Hematopoietic multipotent progenitor cell treated with erythropoietin and hydrocortisone succinate and interleukin-3 and kit ligand, for 8 days (in vitro differentiated cells): ENCODE measurements at places on chromosomes 5 and 9.

- no peak for DNase-seq
Observed at GRCh38 chr9:89729954-89730530, 125.2 kb downstream of the GADD45G start.

GRCh38 chr5:150783422-150783928, 4.9 kb downstream of the SMIM3 start:
- peak; percentile 48 for DNase-seq

DNA sequence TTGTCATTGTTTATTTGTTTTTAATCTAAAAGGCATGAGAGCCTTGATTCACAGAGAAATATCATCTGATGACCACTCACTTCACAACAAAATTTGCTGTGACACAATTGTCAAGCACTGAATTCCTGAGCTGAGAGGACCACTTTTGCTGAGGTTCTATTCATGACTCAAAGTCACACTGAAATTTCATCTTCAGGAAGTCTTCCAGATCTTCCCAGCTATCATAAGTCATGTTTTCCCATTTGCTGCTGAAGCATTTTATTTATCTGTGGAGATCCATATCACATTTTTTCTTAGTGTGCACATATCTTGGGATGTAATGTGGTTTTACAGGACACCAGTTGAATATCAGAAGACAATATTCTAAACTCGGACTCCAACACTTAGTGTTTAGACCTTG, 255.1 kb upstream of the TRIM32 start:
- DNase-seq: no peak

GRCh38 chr5:10735569-10736276, 25.3 kb downstream of the DAP start:
- DNase-seq: no peak

DNA sequence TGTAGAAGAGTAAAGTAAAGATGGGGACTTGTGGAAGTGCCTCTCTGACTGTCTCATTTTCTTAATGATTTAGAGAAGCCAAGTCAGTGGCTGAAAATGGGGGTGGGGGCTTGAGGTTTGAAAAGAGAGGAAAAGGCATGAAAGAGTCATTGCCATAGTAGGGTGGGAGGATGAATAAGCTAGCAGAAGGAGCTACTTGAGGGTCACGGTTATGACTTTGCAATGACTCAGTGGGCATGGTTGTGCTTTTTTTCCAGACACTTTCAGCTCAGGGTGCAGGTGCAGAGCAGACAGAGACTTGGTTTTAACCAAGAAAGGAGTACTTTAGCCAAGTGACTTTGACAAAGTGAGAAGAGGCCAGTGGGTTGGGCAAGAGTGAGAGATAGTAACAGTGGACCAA, 117.8 kb downstream of the PTTG1 start:
- no peak for DNase-seq

- no peak for DNase-seq
Observed at GRCh38 chr9:135418161-135418560, 61.4 kb upstream of the PPP1R26 start.
